ENCODE measurements at places on chromosomes 4 and X.

GRCh38 chrX:49876750-49877149 lies 2.5 kb upstream of the USP27X start:
- no peak for DNase-seq

- no peak for DNase-seq
Observed at GRCh38 chrX:32998776-32999175, 212.6 kb downstream of the DMD start.

- peak; percentile 37 for DNase-seq
Observed at GRCh38 chrX:48487362-48487798, 11.4 kb downstream of the FTSJ1 start.

GRCh38 chr4:7513671-7514070 lies 78.9 kb upstream of the PSAPL1 start:
- no peak for DNase-seq

DNA sequence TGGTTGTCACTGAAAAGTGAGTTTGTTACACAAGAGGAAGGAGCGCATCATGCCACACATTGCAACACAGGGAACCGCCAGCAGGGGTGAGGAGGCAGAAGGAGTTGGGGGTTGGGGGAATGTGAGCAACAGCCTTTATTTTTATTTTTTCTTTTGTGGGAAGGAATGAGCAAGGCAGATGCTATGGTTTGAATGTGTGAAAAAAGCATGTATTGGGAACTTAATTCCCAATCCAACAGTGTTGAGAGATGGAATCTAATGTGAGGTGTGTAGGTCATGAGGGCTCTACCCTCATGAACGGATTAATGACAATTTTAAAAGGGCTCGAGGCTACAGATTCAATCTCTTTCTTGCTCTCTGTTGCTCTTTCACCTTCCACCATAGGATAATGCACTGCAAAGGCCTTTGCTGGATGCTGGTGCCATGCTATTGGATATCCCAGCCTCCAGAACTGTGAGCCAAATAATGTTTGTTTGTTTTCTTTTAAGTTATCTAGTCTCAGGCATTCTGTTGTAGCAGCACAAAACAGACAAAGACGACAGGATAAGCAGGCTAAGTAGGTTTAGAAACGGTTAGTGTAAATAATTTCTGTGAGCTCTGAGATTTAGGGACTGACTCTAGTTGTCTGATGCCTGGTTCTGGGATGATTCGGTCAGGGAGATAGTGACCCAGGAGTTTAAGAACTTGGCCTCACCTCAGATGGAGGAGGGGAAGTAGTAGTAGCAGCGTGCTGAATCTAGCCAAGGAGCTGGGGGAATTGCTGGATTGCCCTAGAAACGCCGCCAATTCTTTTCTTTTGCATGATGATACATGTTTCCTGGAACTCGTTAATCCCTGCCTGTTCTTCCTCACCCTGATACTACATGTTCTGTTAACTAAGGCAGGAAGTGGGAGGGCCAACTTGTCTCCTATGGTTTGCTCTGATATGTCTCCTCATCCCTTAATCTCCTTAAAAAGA lies 156.6 kb upstream of the CTSO start:
- DNase-seq = no peak

DNA sequence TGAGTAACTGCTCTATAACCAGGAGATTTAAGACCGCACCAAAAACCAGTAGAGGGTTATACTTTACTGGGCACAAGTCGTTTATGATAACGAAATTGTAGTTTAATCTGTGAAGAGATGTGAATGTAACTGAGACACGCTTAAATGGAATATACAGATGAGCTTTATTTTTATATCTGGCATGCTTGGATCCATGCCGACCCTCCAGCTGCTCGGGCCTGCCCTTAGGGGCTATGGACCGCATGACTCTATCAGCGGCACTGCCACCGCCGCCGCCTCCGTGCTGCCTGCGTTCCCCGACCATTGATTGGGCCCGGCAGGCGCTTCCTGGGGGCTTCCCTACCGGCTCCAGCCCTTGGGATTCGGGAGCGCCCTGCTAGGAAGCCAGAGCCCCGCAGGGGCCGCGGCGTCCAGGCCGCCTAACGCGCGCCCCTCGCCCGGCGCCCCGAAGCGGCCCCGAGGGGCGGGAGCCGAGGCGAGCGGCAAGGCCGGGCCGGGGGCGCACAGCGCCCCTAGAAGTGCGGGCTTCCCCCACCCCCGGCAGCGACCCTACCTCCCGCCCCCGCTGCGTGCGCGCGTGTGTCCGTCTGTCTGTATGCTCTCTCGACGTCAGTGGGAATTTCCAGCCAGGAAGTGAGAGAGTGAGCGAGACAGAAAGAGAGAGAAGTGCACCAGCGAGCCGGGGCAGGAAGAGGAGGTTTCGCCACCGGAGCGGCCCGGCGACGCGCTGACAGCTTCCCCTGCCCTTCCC lies at the start of gene NFKB1:
Gene NFKB1, plus strand, starts transcription at position 664 of the 751 bp plus-strand sequence. CDS start 24,160 bp downstream, outside the sequence.
- DNase-seq = peak; percentile 50

GRCh38 chr4:14879683-14880082 lies 122.6 kb upstream of the CPEB2 start:
- no peak for DNase-seq

- DNase-seq = no peak
Observed at GRCh38 chrX:149572743-149573142, 14.5 kb downstream of the MAGEA9B start.

GRCh38 chr4:22417408-22417807 lies 98.5 kb downstream of the ADGRA3 start:
- no peak for DNase-seq

DNA sequence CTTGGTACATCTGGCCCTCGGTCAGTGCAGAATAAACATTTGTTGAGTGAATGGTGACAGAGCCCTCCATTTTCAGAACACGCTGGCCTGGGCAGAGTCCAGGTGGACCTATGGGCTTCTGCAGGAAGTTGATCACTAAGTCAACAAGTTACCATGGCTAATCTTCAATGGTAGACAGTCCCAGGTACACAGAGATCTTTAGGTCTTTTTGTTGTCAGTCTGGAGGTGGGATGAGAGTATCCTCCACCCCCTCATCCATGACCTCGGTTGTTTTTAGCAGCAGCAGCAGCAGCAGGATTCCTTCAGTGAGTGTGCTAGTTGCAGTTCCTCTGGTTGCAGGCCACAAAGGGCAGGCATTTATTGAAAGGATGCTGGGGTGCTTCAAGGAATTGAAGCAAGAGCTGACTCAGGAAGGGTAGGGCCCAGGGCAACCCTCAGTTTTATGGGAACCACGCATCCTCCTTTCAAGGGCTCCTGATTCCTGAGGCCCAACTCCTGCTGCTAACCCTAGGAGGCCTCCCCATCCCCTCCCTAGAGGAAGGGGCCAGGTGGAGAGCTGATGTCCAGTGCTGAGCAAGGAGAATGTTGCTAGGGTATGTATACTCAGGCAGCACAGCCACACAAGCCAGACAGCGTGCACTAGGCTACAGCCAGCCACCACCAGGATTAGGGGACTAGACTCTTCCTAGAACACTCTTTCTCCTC lies 1.7 kb upstream of the USP27X start:
- DNase-seq = no peak

DNA sequence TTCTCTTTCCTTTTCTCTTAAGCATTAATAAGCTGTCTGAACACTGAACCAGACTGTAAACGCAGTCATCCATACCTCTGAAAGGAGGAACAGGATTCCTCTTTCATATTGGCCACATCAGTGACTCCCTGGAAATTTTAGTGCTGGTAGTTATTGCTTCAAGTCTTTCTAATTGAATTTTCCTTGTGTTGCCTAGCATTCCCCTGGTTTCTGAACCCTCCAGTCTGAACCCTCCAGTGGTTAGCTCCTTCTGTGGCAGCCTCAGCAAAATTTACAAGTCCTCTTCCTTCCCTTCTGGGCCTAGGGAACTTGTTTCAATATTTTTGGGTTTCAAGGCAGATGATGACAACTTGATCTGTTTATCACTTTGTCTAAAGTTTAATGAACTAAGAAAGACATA lies 7.9 kb downstream of the SPARCL1 start:
- no peak for DNase-seq

- no peak for DNase-seq
Observed at GRCh38 chrX:140141444-140142029, 176.2 kb upstream of the CXorf66 start.

GRCh38 chrX:3348191-3348590 lies 1.7 kb upstream of the MXRA5 start:
- DNase-seq = no peak
